Right renal pelvis (tissue), 4 donors: ENCODE measurements at places on chromosomes 11 and 22.

DNA sequence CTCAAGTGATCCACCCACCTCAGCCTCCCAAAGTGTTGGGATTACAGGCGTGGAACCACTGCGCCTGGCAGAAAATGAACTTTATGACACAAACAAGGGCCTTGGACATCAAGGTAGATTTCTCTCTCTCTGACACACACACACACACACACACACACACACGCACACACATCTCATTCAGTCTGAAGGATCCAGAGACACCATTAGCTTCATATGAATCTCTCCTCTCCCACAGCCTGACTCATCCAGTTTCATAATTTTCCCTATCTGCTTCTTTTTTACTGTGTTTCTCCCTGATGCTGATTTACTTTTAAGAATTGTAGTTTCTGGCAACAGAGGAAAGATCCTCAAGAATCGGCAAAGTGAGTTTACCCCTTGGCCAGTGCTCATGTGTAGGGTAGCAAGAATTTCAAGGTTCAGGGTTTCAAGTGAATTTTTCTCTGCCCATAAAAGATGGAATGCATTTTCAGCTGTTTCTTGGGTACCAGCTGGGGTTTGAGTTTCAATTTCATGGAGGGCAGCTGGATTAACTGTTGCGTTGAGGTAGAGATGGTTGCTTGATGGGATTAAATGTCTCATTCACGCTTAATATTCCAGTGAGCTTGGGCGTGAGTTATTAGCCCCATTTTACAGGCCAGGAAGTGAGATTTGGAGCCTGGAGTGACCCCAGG lies 3.5 kb downstream of the MYO18B start:
- DNase-seq: no peak

GRCh38 chr11:66335531-66336233 lies 552 bp downstream of the RIN1 start:
- DNase-seq: no peak

- no peak for DNase-seq
Measured at GRCh38 chr22:50399751-50400331, 56.7 kb downstream of the PPP6R2 start.

DNA sequence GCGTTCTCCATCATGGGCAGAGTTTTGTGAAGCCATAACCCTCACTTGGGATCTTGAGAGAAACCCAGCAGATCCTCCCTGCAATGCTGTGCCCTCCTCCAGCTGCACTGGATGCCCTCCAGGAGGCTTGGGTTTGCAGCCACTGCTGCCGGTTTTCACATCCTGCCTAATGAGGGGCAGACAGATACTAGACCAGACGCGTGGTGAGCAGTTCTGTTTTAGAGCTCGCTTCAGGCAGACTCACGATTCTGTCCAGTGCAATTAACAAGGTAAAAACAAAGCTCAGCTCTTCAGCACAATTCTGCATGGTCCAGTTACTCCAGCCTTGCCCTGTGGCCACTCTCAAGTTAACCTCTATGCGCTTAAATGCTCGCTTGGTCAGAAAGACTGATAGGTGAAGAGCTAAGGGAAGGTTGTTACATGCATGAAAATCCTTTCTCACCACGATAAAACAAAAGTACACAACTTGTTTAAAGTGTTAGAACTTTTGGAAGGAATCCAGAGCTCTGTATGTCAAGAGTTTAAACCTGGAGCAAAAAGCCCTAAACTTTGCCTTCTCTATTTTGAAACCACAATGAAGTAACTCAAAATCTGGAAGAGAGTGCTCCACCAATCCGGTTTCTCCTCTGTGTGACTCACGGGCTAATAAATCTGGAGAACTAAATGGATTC lies 292.3 kb upstream of the FAT3 start:
- DNase-seq: no peak

- DNase-seq: no peak
Measured at GRCh38 chr11:83140691-83141455, 16.1 kb upstream of the PCF11 start.
